Esophagus mucosa (tissue), 1 donor: ENCODE measurements at places on chromosomes 3 and 15.

DNA sequence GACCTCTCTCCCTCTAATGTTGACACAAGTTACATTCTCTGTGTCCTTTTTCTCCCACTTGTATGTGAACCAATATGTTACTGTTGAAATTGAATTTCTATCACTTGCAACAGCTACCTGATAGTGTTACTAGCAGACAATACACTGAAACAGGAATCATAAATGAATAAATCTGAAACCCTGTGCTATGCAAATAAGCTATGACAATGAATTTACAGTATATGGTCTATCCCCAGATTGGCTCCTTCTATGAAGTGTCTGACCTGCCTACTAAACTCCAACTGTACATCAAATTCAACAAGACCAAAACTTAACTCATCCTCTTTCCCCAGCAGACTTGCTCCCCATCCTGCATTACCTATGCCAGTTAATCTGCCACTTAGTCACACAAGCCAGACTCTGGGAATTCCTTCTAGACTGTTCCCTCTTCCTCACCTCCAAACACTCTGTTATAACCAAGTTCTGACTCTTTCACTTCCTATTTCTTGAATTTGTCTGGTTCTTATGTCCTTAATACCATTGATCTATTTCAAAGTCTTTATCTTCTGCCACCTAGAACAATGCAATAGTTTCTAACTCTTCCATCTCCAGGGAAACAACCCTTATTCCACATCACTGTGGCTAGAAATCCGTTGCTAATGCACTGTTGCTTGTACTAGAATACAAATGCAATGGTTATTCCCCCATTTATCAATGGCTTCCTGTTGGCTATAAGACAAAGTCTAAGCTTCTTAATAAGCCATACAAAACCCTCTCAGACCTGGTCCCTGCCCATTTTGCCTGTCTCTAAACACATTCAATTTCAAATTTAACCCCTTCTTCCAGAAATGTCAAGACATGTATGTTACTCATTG lies 13.4 kb upstream of the ZNF639 start:
- no peak for ATAC-seq

DNA sequence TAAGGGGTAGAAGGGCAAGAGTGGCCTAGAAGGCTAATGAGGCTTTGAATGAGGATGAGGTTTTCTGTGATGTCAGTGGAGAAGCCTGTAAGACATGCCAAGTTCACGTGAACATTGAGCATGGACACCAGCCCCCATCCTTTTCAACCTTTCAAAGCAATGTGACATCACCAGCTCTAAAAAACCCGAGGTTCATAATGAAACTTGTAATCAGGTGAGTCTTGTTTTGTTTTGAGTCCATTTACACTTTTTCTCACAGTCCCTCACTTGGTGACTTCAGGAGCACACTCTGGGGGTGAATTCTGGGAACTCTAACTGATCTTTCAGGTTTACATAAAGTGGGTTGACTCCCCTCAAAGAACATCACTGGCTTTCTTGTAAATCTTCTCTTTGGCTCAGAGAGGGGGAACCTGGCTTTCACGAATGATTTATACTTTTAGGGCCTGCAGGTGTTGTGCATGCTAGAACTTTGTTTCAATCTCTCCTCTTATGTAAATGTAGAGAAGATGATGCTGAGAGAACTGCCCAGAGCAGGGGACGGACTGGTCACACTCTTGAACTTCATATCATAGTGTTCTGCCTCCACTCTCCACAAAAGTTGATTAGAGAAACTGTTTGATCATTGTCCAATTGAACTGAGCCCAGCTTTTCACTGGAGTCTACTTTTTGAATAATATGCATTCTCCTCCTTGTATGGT lies 224.7 kb upstream of the SATB1 start:
- no peak for ATAC-seq

- ATAC-seq, result no peak
Measured at GRCh38 chr15:33639978-33640377, 328.3 kb upstream of the CHRM5 start.

DNA sequence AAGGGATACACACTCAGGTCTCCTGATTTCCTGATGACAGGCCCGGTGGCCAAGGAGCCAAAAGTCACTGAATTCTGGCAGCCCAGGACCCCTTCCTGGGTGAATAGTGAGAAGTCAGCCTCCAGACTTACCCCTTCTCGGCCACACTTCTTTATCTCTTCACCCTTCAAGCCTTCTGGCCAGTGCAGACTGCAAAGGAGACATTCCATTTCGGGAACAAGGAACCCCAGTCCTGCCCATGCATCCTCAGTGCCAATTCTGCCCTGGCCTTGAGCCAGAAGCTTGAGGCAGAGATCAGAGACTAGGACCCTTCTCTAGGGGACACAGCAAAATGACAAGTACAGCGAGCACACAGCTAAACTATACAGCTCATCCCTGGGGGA lies 28.8 kb downstream of the GRAMD2A start:
- ATAC-seq, result no peak

DNA sequence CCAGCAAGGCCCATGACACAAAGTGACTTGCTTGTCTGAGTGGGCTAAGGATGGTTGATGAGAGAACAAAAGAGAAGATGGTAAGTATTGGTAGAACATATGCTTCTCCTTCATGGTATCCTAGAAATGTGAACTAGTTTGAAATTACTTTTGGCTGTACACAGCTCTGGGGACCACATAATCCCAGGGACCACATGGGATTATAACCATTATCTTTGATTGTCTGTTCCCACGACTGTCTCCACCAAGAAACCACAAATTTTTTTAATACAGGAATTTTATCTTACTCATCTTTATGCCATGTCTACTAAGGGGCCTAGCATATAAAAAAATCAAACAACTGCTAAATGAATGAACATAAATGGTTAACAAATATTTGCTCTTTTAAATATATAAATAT lies 155.3 kb upstream of the PRICKLE2 start:
- ATAC-seq, result no peak

GRCh38 chr3:28115316-28115715 lies 126.1 kb upstream of the CMC1 start:
- ATAC-seq, result no peak

DNA sequence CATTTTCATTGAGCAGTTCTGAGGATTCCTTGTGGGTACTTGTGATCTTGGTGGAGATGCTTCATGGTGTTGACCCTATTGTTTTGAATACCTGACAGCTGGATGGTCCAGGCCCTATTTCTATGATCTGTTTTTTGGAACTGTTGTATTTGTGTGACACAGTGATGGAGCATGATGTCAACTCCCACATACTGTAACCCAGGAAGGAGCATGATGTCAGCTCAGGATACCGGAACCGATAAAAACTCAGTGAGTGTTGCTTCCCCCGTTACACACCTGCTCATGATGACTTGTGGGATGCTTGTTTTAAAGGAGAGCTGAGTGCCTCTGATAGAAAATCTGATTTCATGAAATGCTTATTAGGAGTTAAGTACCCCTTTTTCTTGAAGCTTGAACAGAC lies 45.1 kb downstream of the ZBTB38 start:
- ATAC-seq, result no peak

GRCh38 chr15:77255385-77255784 lies 164.5 kb downstream of the PEAK1 start:
- no peak for ATAC-seq

GRCh38 chr3:111747490-111747889 lies 111.6 kb upstream of the PHLDB2 start:
- peak; percentile 91 for ATAC-seq

GRCh38 chr15:91939403-91939831 lies 85.9 kb downstream of the SLCO3A1 start:
- ATAC-seq, result no peak

DNA sequence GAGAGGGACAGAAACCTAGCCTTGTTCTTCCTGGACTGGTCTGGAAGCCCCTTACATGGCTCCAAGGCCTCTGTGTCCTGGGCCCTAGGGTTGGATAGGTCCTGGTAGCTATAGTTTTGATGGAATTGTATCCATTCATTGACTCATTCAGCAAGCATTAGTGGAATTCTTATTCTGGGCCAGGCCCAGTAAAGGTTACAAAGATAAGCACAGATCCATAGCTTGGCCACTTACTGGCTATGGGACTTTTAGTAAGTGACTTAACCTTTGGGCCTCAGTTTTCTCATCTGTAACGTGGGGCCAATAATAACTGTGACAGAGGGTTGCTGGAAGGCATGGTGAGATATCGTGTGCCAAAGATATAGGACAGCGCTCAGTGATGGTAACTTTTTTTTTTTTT lies 13.6 kb upstream of the DAG1 start:
- no peak for ATAC-seq

DNA sequence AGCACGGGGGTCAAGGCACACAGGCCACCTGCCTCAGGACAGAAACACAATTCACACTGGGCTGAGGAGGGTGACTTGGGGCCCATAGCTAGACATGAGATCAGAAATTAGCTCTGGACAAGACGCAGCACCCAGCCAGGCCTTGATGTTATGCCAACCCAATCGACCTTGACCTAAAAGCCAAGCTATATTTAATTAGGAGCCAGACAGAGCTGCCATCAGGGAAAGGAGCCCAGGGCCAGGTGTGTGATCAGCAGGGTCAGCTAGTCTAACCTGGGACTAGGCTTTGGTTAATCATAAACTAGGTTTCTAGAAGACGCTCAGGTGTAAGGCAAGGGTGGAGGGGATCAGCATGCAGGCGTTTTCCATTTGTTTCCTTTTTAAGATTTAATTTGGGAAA lies 23.9 kb upstream of the SLC25A36 start:
- ATAC-seq, result no peak

DNA sequence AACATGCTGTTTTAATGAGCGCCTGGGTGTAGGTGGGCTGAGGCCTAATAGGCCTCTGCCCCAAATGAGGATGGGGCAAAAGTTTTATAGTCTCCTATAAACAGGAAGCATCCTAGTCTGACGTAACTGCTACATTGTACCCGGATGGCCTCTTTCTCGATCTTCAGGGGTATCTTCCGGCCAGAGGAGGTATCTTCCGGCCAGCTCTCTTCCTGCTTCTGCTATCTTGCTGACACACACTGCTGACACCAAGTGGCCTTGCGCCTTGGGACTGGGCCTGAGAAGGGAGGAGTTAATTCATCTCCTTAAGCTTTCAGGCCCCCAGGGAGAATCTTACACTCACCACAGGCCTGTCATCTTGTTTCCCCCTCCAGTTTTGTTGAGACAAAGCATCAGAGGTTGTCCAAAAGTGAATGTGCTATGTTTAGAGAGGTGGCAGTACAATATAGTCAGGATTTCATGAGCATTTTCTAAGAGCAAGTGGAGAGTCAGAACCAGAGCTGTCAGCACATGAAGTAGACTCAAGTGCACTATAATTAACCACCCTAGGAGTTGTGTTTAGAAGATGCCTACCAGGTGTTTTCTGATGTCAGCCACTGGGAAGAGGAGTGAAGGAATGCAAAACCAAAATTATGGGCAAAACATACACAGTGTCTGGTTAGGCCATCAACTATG lies 15.6 kb upstream of the IGSF10 start:
- ATAC-seq, result no peak

DNA sequence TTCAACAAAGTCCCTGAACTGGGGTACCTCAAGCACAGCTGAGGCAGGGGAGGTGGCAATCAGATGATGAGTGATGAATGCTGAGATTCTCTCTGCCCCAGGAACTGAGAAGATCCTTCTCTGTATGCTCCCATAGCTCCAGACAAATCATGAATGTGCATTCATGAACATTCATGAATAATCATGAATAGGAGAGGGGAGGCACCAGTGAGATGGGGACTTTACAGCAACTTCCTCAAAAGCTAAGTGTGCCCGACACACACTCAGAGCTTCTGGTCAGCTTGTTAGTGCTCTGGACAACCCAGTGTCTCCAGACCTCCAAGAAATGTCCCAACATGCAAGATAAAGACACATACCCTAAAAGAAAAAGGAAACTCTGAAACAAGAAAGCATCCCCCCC lies 24.3 kb downstream of the LRRC2 start:
- no peak for ATAC-seq

DNA sequence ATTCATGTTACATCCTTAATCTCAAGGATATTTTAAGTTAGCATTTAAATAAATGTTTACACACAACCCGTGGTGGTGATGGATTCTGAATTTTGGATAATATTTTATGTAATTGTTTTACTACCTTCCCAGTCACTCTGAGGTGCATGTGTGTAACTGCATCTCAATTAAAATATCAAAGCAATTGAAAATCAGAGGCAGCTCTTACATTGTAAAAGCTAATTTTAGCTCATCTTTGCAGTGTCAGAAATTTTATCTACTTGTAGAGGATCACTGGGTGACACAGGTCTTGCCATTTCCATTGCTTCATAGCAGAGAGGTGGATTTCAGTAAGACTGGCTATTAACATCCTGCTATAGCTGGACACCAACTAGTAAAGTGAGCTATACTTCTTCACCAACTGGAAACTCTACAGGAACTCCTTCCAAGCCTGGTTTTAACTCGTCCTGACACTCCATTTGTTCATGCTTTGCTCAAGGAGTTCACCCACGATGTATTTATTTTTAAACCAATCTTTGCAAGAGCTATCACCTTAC lies 19.6 kb upstream of the MITF start:
- ATAC-seq, result no peak

DNA sequence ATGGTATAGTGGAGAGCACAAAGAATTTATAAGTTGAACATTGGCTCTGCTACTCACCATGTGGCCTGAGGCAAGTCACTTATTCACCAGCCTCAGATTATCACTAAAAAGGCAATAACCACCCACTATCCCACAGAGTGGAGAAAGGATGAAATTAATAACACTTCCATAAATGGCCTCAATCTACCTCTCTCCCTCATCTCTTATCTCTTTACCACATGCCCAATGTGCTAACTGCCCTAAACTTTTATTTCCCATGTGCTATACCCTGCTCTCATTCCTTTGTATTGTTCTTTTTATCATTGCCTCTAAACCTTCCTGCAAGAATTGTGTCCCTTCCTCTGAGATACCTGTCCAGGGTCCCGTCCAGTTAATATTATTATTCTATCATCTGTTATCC lies 26.0 kb downstream of the SLC12A6 start:
- ATAC-seq, result no peak

GRCh38 chr15:85692873-85693272 lies 101.9 kb downstream of the KLHL25 start:
- peak; percentile 31 for ATAC-seq

DNA sequence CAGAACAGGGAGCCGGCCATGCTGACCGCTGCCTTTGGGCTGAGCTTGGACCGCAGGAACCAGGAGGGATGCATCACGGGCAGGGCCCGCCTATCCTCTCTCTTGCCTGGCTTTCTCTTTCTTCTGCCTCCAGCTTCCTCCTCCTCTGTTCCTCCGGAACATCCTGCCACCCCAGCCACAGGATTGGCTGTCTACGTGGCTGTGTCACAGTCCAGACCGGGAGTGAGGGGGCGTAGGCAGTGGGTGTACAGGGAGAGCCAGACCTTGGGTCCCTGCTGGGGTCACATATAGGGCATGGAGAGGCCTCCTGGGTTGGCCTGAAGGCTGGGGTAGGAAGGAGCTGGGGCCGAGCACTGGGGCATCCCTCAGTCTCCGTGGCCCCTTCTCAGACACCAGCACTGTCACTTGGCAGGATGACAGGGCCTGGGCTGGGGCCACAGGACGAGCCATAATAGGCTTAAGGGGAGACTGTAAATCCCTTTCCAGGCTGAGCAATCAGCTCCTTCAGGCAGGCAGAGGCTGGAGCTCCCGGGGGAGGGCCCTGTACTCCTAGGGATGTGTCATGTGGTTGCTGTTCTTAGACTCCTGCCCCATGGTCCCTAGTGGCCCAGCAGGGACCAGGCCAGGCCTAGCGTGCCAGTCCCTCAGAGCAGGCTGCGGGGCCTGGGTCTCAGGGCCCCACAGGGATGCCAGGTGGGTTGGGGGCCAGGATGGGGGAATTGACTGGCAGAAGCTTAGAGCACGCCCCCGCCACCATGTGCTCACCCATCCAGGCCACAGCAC lies 25.4 kb downstream of the LINGO1 start:
- no peak for ATAC-seq

GRCh38 chr3:159763011-159763601 lies 225.5 kb upstream of the IL12A start:
- ATAC-seq, result peak; percentile 59

GRCh38 chr3:136135039-136135802 lies 60.9 kb downstream of the MSL2 start:
- no peak for ATAC-seq
